ENCODE measurements at places on chromosomes 1 and 21.

GRCh38 chr1:91400133-91400725 is 4.4 kb downstream of the HFM1 start:
- DNase-seq = no peak

DNA sequence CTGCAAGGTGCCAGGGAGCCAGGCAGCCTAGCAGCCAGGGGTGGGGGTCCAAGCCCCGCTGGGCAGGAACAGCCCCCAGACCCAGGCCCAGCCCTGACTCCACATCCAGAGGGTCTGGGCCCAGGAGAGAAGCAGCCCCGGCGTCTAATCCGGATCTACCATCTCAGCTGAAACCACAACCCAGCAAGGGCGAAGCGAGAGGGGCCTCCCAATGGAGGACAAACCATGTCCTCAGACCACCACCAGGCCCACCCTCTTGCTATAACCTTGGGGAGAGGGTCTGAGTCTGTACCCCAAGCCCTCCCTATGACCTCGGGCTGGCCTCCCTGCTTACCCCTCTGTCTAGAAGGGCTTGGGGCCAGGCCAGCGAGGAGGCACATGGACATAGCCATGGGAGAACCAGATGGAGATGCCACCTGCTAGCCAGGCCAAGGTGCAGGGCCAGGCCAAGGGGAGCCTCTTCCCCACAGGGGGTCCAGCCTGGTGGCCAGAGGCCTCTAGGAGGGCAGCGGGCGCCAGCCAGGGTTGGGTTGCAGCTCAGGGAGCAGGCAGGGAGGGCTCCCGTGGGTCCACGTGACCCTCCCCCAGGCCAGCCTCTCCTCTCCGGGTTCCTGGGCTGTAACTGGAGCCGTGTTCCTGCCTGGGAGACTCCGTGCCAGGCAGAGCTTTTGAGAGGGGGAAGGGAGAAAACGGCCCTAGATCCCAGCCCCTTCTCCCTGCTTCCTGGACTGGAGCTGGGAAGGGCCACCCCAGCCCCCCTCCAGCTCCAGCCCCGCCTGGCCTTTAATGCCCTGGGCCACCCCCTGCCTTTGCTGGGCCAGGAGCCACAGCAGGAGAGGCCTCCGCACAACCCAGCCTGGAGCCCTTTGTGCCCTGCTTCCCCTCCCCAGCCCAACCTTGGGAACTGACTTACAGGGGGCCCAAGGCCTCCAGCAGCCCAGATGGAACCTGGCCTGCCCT is 2.5 kb downstream of the WNT9A start:
- no peak for DNase-seq

DNA sequence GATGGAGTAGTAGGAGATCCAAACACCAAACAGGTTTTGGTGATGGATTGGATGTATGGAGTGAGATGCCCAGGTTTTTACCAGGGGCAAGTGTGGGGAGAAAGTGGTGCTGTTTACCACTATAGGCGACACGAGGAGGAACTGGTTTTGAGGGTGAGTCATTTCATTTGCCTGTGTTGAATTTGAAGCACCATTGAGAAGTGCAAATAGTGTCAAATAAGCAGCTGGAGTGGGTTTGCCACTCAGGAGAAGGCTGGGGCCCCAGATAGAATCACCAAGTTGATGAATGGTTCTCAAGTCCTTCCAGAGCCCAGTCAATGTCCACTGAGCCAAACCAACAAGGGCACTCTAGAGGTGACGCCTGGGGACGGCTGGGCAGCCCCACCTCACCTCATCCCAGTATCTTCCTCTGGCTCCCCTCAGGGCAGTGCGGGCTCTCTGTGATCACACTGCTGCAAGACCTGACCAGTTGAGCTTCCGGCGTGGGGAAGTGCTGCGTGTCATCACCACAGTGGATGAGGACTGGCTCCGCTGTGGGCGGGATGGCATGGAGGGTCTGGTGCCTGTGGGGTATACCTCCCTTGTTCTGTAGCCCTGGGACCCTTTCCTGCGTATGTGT is 9.4 kb downstream of the RUSC1 start:
- no peak for DNase-seq

DNA sequence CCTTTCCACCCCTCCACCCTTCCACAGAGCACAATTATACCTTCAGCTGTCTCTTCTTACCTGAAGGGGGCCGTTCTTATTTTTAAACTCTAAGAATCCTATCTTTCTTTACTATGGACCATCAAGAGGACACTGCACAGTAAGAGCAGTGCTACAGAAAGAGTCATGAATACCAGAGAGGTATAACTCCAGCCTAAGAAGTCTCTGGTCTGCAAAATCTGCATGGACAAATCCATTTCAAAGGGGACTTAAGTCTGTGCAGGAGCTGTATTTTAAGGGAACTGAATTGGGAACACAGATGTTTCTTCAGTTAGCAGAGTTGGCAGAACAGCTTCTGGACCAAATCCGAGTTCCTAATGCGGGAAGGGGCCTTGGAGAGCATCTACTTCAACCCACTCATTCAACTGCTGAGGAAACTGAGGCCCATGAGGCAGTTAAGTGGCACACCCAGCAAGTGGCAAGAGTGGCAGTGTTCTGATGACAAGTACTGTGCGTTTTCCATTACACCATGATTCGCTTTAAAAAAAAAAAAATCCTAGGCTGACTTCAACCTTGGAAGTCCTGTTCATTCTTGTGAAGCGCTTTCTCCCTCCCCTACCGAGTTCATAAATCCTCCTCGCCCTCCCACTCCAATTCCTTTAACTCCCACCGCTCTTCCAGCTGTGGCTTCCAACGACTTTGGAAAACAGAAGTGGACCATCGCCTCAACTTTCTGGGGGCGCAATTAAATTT is 1.8 kb downstream of the PLPP3 start:
- DNase-seq = no peak

DNA sequence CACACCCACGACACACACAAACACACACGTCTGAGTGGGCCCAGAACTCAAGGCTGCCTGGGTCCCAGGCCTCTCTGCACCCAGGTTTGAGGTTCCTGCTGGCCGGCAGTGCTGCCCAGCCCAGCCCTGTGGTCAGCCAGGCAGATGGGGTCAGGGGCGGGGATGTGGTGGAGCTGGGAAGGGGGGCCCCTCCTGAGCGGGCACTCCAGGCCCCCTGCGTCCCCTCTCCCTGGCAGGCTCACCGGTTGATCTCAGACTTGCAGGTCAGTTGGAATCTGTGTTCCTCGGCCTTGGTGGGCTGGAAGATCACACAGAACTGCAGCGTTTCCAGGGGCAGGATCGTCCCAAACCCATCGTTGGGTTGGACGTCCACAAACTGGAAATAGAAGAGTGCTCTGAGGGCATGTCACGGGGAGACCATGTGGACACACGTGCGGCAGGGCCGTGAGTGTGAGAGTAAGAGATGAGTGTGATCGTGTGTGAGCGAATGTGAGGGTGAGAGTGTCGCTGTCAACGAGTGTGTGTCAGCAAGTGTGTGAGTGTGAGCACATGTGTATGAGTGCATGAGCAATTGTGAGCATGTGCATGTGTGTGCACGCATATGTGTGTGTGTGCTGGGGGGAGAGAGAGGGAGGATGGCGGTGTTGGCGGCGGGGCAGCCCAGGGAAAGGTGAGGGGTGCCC is 19.7 kb upstream of the TMEM52 start:
- DNase-seq = no peak

DNA sequence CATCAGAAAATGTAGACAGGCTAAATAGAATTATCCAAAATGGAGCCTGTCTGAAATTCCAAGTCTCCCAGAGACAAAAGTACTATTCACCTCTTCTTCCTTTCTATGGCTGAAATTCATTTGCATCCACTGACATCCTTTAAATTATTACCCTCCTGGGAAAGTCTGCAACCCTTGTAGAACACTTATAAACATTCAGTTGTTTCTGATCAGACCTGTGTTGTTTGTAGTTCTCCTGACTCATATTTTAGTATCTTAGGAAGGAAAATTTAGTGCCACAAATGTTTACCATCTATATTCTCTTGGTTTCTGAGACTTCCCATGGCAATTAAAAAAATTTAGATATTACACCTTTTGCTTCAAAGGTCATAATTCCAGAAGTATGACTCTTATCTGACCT is 69.6 kb upstream of the C1orf105 start:
- DNase-seq = no peak
